Fibroblast of skin of left biceps (primary cell): ENCODE measurements at places on chromosomes 12 and 14.

- no peak for DNase-seq
Observed at GRCh38 chr12:47907851-47908454, 3.2 kb upstream of the VDR start.

- DNase-seq, result no peak
Observed at GRCh38 chr14:101250336-101250947, 310.9 kb upstream of the DIO3 start.

GRCh38 chr12:50219544-50219943 is 52.4 kb upstream of the CERS5 start:
- DNase-seq, result no peak

- DNase-seq, result no peak
Observed at GRCh38 chr14:98840511-98840910, 431.5 kb downstream of the BCL11B start.

DNA sequence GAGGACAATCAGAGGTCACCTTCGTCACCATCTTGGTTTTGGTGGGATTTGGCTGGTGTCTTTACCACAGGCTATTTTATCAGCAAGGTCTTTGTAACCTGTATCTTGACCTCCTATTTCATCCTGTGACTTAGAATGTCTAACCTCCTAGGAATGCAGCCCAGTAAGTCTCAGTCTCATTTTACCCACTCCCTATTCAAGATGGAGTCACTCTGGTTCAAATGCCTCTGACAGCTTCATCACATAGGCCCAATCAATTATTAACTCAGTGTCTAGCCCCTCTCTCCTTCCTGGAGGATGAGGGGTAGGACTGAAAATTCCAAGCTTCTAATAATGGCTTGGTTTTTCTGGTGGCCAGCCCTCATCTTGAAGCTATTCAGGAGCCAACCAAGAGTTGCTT is 111.4 kb upstream of the NAP1L1 start:
- DNase-seq, result no peak

DNA sequence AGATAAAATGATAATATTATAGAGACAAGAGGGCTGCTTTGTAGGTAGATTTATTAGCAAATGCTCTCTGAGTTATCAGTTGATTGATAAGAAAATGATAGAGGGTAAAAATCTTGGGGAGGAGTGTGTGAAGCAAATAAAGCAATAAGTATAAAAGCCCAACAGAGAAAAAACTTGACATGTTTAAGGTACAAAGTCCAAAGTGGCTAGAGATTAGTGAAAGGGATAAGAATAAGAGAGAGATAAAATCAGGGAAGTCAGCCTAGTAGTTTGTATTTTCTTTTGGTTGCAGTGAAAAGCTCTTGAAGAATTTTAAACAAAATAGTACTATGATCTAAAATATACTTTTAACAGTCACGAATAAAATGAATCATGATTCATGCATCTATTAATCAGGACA is 246.2 kb upstream of the LRIG3 start:
- no peak for DNase-seq

DNA sequence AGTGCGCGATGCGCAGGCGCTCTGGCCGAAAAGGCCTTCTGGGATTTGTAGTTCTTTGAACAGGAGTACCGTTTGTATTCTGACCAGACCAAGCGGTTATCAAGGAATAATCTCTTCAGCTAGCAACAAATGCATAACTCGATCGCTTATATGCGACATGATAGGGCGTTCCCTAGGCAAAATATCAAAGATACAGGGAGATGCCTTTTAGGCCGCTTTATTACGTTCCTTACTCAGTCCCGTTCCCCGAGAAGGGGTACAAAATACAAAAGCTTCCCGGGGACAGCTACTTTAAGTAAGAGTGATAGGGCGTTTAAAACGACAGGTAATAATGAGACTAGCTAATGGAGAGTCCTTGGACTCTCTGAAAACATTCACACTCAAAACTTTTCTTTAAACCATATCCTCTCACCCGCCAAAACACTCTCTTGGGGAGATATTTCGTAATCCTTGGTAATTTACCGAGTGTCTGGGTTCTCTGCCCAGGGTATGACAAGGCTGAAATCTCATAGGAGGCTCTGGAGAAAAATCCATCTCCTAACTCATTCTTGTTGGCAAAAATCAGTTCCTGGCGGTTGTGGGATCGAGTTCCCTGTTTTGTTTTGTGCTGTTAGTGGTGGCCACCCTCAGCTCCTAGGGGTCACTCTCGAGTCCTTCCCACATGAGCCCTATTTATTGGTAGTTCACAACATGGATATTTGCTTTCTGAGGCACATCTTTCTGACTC is 412 bp upstream of the SNW1 start:
- DNase-seq, result peak; percentile 36
